ENCODE measurements at places on chromosomes 1 and 21.
A peak's percentile ranks its signal among the peaks of the same experiment; 100 is the strongest.

DNA sequence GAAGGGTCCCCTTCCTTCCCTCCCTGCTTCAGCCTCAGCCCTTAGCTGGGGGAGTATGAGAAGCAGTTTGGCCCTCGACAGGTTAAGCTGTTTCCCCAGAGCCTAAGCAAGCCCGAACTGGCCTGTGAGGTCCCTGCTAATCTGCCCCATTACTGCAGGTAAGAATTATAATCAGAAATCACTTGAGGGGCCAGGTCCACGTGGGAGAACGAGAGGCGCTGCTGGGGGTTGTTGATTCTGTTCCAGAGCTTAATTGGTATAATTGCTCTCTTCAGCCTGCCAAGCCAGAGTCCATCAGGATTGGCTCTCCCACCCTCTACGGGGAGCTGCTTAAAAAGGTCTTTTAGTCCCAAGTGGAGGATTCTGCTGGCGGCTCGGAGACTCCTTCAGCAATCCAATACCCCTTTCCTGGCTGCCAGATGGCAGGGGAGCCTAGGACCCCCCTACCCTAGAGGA lies 70.8 kb downstream of the UBE2T start:
- no peak for DNase-seq

GRCh38 chr1:98898940-98899339 lies 105.7 kb downstream of the PLPPR5 start:
- peak; percentile 21 for DNase-seq

DNA sequence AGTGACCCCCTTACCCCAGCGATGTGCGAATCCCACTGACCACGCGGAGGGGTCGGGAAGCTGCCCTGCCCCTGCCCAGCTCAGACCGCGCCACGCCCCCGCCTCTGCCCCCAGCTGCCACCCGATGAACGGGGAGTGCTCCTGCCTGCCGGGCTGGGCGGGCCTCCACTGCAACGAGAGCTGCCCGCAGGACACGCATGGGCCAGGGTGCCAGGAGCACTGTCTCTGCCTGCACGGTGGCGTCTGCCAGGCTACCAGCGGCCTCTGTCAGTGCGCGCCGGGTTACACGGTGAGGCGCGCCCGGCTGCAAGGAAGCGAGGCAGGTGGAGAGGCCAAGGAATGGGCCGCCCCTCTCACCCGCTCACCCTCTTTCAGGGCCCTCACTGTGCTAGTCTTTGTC lies 11.9 kb upstream of the LRRC71 start:
- no peak for DNase-seq

GRCh38 chr1:25476186-25477097 lies 45.7 kb downstream of the MACO1 start:
- DNase-seq: no peak
